ENCODE measurements at places on chromosomes 1 and 21.

DNA sequence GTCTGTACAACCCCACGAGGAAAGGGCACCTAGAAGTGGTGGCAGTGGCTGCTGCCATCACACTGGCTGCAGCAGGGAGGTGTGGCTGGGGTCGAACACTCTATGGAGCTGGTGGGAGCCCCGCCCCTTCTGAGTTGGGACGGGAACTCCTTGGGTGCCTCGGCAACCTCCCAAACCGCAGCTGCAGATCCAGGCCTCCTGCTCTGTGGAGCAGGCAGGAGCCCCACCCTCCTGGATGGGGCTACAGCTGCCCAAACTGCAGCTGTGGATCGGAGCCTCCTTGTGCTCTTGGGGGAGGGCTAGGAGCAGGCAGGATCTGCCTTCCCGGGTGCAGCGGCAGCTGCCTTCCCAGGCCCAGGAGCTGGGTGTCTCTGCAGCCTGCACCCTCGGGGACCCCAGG, 38.9 kb upstream of the TARDBP start:
- DNase-seq: no peak

GRCh38 chr1:240174734-240175133, 83.1 kb downstream of the FMN2 start:
- no peak for DNase-seq

GRCh38 chr1:63738772-63739171, 35.0 kb upstream of the ROR1 start:
- no peak for DNase-seq

- no peak for DNase-seq
Observed at GRCh38 chr1:50940291-50940690, 19.8 kb downstream of the FAF1 start.

DNA sequence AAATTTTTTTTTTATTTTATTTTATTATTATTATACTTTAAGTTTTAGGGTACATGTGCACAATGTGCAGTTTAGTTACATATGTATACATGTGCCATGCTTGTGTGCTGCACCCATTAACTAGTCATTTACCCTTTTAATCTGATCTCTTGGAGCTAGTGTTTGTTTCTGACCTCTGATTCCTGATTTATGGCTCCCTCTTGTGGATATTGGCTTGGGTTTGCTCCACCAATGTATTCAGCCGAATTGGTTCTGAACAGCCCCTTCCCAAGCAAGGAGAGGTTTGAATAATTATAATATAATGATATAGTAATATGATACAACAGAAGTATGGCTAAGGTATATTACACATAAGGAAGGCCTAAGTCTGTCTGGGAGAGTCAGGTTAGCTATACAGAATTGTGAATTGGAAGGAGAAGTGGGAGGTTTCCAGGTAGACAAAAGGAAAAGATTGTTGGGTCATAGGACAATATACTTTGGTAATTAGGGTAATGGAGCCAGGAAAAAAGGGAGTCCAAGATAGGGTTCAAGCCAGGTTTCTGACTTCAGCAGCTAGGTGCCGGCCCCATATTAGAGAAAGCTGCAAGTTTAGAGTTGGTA, 53.1 kb upstream of the HMCN1 start:
- peak; percentile 52 for DNase-seq

DNA sequence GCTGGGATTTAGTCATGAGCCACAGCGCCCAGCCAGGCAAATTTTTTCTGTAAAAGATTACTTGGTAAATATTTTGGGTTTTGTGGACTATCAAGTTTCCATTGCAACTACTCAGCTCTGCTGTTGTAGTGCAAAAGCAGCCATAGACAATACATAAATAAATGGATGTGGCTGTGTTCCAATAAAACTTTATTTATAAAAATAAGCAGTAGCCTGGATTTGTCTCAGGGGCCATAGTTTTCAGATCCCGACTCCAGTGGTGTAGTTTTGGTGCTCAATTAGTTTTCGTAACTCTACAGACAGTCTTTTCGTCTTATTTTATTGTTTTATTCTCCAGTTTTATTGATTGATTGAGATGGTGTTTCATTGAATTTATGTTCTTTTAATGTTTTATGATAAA, 80.1 kb upstream of the IVNS1ABP start:
- DNase-seq: no peak

- DNase-seq: peak; percentile 54
Observed at GRCh38 chr1:1001057-1001783, 1.3 kb upstream of the HES4 start.

GRCh38 chr1:28898405-28898881, 15.9 kb upstream of the EPB41 start:
- no peak for DNase-seq

- no peak for DNase-seq
Observed at GRCh38 chr1:202397256-202397655, 48.8 kb downstream of the PPP1R12B start.

DNA sequence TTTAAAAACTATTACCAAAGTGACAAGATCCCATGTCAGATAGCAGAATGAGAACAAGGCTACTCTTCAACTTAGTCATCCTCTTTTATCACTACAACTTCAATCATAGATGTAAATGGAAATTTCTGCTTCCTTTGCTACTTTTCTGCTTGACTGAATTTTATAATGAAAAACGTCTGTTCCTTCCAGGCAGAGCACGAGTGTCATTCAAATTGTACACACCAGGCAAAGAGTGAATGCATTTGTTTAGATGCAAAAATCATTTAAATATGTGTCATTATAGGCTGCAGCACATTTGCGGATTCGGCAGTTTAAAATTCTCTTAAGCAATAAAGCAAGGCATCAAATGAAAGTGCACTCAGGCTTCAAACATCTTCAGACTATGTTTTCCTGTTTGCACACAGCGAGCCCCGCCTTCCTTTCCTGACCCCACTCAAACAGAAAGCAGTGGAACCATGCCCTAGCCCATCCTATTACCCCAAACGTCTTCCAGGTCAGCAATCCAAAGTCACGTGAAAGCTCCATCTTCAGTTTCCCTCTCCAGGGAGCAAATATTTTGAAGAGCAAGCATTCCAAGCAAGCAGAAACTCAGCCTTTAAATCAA, 99.6 kb downstream of the APP start:
- DNase-seq: no peak

GRCh38 chr1:85447006-85447943, 17.7 kb downstream of the DDAH1 start:
- DNase-seq: no peak

- DNase-seq: no peak
Observed at GRCh38 chr1:206512851-206513180, 5.5 kb downstream of the RASSF5 start.

DNA sequence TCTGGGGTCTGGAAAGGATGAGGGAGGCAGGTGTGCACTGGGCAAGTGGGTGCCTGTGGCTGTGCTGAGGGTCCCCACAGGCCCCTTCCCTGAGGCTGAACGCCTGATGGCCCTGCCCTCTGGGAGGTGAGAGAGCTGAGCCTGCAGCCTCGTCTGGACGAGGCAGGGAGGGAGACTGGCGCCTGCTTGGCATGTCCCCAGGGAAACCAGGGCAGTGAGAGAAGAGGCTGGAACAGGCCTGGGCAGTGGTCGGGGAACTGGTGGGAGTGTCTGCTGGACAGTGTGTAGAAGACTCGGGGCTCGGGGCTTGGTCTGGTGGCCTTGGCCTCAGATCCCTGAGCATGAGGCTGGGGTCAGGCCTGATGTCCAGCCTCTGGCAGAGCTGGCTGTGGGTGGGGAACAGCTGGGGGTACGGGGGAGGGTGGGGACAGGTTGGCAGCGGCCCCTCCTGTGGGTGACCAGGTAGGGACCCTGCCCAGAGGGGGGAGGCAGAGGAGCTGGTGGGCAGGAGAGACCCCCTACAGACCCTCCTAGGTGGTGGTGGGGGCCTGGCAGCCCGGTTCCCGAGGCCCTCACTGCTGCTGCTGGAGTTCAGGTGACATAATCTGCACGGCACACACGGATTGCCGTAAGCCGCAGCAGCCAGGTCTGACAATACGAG, 30.8 kb upstream of the PLCH2 start:
- DNase-seq: no peak

- no peak for DNase-seq
Observed at GRCh38 chr1:17307946-17308345, at the start of gene PADI4. Gene PADI4, plus strand, starts transcription at chr1:17308197. Its CDS starts 26 bp downstream, at chr1:17308223.

DNA sequence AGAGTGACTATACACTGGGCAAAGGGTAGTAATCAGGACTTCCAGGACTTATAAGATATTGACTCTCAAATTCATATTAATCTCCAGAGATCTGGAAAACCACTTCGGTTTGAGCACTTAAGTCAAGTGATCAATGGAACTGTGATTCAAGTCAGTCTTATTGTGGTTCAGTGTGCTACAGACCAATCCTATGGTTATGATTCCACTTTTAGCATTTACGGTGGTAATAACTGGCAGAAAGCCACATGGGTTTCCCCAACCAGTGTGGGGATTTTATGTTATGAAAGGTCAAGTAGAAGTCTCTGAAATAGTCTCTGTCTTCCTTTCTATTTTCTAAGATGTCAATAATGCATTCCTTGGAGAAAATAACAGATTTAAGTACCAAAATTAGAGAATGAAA, 151.3 kb upstream of the NEGR1 start:
- DNase-seq: no peak

DNA sequence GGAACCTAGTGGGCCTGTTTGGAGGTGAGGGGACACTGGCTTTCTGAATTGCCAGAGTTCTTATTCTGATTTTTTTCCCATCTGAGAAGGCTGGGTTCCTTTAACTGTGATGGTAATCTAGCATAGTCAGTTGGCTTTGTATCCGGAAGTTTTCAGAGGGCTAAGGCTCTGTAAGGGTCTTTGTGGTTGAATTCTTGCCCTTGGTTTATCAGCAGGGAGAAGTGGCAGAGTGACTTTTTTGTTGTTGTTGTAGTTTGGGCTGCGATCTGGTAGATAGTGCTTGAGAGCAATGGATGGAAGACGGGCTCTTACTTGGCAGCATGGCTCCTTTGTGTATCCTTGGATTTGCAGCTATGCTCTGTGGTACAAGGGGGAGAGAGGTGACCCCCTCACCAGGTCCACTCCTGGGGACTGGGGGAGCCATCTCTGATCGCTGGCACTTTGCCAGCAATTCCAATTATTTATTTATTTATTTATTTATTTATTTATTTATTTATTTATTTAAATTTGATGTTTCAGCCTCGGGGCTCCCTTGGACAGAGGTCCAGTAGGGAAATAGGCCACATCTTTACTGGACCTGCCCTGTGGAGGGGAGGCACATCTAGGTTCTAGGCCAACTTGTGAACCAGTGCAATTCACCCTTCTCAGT, 18.5 kb downstream of the TCP10L start:
- DNase-seq: no peak

DNA sequence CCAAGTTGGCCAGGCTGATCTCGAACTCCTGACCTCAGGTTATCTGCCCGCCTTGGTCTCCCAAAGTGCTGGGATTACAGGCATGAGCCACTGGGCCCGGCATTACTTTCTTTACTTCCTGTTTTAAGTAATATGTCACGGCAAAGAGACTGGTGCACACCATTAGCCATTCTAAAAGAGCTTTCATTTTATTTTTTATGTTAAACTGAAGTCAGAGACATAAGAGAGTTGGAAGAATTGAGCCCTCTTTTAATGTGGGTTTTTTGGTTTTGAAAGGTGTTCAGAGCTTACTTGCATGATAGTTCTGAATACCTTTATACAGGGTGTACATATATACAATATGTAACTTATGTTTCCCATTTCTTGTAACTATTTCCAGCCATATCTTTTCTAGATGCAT, 14.3 kb downstream of the CENPF start:
- DNase-seq: no peak

DNA sequence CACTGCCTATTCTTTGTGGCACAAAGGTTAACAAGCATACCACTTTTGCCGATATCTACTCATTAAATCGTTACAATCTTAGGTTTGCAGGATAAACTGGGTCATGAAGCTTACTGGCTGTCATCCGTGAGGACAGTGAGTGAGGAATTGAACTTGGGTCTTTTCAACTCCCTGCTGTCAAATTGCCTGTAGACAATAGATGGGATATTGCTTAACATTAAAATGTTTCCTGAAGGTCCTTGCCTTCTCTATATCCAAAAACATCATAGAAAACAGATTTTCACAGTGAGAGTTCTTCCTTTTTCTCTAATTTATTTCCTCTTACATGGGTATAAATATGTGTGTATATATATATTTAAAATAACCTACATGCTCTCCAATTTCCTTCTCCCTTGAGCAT, 257.8 kb downstream of the LMO4 start:
- no peak for DNase-seq

GRCh38 chr1:216818284-216818683, 95.1 kb upstream of the ESRRG start:
- no peak for DNase-seq

DNA sequence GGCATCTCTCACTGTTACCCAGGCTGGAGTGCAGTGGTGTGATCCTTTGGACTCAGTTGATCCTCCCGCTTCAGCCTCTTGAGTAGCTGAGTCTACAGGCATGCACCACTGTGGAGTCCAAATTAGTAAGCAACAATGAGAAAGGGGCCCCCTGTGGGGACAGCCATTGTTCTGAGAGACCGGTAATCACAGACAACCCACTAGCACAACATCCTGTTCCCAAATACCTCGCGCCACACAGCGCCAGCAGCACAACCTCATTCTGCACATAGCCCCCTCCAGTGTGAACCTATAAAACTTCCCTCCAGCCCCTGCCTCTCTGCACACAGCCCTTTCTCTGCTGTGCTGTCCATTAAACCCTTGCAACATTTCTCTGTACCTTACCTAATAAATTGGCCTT, 226.4 kb downstream of the DYRK1A start:
- DNase-seq: no peak

GRCh38 chr1:184247671-184248070, 139.2 kb upstream of the C1orf21 start:
- DNase-seq: no peak

- no peak for DNase-seq
Observed at GRCh38 chr1:199089393-199090122, 450.7 kb downstream of the PTPRC start.

DNA sequence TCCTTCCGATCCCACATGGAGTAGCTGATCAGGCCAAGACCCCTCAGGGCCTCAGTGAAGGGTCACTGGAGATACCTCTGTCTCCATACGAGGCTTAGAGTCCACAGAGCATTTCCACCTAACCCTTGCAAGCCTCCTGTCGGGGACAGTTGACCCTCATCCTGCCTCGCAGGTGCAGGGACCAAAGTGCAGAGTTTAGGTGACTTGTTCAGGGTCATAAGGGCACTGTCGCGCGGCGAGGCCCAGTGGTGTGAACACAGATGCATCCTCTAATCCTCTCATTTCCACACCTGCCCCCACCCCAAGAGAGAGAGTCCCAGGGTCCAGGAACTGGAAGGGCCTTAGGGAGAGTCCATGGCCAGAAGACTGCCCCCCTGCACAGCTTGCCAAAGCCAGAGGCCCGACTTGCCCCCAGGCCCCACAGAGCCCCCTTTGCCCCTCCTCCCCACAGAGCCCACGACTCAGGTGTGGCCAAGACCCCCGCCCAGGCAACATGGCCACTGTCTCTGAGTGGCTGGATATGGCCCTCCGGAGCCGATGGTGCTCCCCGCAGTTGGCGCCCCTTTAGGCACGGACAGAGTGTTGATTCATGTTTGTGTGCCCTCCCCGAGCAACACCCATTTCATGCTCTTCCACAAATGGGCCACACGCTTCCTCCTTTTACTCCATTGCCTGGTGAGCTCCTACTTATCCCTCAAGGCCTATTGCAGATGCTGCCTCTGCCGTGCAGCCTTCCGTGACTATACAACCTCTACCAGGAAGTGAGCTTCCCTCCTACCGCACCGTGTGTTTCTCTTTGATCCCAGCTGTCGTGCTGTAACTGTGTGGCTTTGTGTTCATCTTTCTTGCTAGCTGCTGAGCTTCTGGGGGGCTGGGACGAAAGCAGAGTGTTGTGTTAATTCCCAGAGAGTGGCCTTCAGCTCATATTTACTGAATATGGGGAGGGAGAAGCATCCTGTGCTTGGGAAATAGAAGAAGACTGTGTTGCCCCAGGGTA, 1.7 kb downstream of the TRPM2 start:
- no peak for DNase-seq

All from RKO (cell line).